Thyroid gland (tissue), 4 donors: ENCODE measurements at places on chromosomes 12 and 14. TPM values are rescaled to one million over a fixed set of nuclear protein-coding genes. Genes with fewer than 3 reads are reported as not detected.

Gene CMA1
- total RNA-seq = not detected

DNA sequence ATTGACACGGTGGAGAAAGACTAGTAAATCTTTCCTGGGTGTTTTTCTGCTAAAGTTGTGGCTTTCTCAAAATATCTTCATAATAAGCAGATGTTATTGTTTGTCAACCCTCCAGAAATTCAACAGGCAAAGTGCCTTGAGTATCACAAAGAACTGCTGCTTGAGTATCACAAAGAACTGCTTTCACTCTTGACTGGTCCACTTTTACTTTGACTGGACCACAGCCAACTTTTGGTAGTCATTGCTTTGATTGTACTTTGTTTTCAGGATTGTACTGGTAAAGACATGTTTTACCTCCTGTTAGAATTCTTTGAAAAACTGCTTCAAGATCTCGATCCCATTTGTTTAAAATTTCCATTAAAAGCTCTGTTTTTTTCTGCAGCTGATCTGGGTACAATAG is 62.6 kb downstream of the PDZRN4 start:
- H3K4me1 ChIP-seq = no peaks in the 10 kb centered on the region
- H3K4me3 ChIP-seq = no peak overlapping the region
- H3K27ac ChIP-seq = no peak overlapping the region
- H3K27me3 ChIP-seq = no peaks in the 10 kb centered on the region

DNA sequence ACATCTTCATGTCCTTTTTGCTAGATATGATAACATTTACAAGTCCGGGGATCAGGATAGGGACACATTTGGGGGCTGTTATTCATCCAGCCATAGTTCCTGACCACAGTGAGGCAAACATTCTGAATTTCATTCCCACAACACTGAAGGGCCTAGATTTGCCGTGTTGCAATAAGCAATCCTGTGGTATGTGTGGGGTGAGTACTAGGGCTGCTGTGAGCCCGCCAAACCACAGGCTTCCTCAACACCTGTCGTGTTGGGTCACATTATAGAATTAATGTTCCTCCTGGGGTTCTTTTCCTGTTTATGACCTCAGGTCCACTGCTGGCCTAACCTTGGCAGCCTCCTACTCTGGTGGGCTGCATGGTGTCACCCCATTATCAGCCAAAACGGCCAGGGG is 119.2 kb downstream of the TBC1D30 start:
- no peak overlapping the region for H3K4me3 ChIP-seq
- H3K36me3 ChIP-seq = no peaks in the 10 kb centered on the region
- DNase-seq = no peak
- no peaks in the 10 kb centered on the region for H3K27me3 ChIP-seq
- no peak overlapping the region for H3K27ac ChIP-seq
- no peaks in the 10 kb centered on the region for H3K4me1 ChIP-seq

Gene SLC38A2
- total RNA-seq = 210 TPM

DNA sequence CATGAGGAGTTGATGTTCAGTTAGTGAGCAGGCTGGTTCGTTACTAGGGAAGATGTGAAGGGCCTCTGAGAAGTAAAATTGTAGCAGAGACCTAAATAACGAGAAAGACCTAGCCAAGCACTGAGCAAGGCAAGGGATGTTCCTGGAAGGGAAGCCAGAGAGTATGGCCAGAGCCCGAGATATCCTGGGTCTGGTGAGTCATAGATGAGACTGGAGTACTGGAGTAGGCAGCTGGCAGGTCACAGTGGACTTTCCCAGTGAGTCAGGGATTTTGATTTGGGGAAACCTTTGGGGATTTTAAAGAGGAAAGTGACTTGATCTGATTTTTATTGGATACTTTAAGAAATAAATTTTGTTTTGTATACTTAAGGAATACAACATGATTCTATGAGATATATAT is 369.0 kb downstream of the DIO2 start:
- H3K27me3 ChIP-seq = no peaks in the 10 kb centered on the region
- DNase-seq = peak; percentile 3
- H3K4me3 ChIP-seq = no peak overlapping the region
- no peak overlapping the region for H3K27ac ChIP-seq
- no peaks in the 10 kb centered on the region for H3K4me1 ChIP-seq

DNA sequence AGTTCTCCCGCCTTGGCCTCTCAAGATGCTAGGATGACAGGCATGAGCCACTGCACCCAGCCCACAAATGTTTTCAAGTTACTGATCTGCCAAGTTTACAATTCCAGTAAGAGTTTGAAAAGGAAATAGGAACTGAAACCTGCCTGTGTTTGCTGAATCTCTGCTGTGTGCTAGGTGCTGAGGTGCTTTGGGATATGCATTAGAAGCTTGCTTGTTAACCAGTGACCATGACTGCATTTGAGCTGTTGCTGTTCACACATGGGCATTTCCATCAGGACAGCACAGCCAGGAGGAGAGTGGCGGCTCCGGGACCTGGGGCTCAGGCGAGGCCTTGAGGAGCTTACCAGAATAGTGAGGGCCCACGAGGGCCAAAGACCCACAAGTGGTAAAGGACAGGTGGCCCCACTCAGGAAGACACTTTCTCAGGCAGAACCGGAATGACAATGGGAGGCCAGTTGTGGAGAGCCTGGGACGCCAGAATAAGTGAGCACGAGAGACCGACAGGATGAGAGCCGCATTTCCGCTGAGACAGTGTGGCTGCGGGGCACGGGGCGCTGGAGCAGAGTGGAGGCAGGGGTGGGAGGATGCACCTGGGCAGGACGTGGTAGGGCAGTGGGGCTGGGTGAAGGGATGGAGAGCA is 54.5 kb upstream of the MMP17 start:
- peaks cover 38% of the 10 kb centered on the region for H3K36me3 ChIP-seq
- no peaks in the 10 kb centered on the region for H3K4me1 ChIP-seq
- no peak overlapping the region for H3K4me3 ChIP-seq
- no peak for DNase-seq
- H3K27me3 ChIP-seq = no peaks in the 10 kb centered on the region
- H3K27ac ChIP-seq = no peak overlapping the region

Gene SRRM4
- 0.27 TPM for total RNA-seq

- DNase-seq = no peak
- no peak overlapping the region for H3K4me3 ChIP-seq
- H3K4me1 ChIP-seq = peaks cover 14% of the 10 kb centered on the region
- no peaks in the 10 kb centered on the region for H3K27me3 ChIP-seq
- no peak overlapping the region for H3K27ac ChIP-seq
These were observed 6.5 kb upstream of the DUSP6 start for GRCh38 chr12:89358805-89359204.

DNA sequence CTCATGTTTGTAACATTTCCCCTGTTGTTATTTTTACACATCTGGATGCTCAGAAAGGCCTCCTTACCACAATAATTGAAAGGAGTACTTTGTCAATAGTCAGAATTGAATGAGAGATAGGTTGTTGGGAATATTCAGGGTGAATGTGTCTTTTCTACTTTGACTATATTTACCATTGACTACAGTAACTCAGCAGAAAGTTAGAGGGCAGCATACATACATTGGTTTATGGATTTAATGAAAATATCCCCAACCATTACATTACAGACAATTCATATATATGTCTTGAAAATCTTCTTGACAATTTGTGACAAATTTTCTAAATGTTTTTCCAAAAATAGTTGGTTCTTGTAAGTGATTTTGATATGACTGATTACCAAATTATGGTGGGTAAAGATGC is 97.7 kb downstream of the NTS start:
- H3K27ac ChIP-seq = no peak overlapping the region
- H3K4me3 ChIP-seq = no peak overlapping the region
- no peaks in the 10 kb centered on the region for H3K36me3 ChIP-seq

Gene CHST11
- total RNA-seq = 7.0 TPM

Gene OR5AU1
- total RNA-seq = not detected

DNA sequence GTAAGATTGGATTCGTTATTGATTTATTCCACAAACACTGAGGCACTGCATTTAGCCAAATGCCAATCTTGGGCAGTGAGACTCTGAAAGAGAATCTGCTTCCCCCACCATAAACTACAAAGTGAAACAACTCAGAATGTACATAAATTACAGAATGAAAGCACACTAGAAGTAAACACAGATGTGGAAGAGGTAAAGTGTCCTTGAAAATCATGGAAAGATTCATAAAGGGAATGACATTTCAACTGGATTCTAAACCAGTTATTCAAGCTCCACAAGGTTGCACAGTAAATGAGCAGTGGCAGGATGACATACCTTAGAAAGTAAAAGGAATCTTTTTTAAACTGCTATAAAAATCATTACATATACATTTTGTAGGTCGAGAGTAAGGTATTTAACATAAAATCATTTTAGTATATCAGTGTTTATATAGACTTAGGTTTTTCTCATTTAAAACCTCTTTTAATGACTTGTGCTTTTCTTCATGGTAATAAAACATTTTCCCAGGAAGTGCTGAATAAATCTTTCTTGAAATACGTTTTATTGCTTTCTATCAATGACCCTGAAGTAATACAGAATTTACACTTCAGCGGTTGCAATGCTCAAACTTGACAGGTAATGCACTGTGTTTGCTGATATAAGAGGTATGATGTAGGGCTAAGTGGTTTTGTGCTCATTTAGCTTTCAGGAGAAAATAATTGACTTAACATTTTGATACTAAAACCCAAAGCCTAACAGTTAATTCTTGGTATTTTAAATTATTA is 270.6 kb downstream of the NAV3 start:
- H3K27me3 ChIP-seq = no peaks in the 10 kb centered on the region
- H3K4me1 ChIP-seq = no peaks in the 10 kb centered on the region
- no peak for DNase-seq
- no peak overlapping the region for H3K4me3 ChIP-seq
- H3K27ac ChIP-seq = no peak overlapping the region

- H3K4me1 ChIP-seq = peaks cover 47% of the 10 kb centered on the region
- H3K27me3 ChIP-seq = no peaks in the 10 kb centered on the region
- H3K27ac ChIP-seq = no peak overlapping the region
- peak; percentile 80 for DNase-seq
These were observed 11.7 kb upstream of the RPS6KL1 start for GRCh38 chr14:74934476-74935359.

Gene FAIM2
- not detected for total RNA-seq

DNA sequence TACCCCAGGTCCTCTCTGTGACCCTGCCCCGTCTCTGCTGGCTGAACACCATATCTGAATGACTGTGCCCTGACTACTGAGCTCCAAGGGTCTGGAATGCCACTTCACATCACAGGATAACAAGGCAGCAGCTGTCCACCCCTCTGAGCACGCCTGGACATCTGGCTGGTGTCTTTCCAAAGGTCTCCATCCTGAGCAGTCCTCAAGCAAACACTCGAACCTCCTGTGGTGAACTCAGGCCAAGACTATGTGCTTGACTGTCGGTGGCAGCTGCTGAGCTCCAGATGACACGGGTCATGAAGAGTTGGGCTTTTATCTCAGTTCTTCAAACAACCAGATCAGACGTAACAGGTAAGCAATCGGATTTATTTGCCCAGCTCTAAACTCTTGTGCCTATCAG is 117.2 kb upstream of the BCL2L14 start:
- no peaks in the 10 kb centered on the region for H3K27me3 ChIP-seq
- DNase-seq = peak; percentile 23
- peaks cover 8% of the 10 kb centered on the region for H3K4me1 ChIP-seq
- H3K27ac ChIP-seq = no peak overlapping the region
- no peaks in the 10 kb centered on the region for H3K36me3 ChIP-seq
- no peak overlapping the region for H3K4me3 ChIP-seq

Gene RAD9B
- not detected for total RNA-seq

Gene PIANP
- 0.11 TPM for total RNA-seq

- H3K4me1 ChIP-seq = no peaks in the 10 kb centered on the region
- no peaks in the 10 kb centered on the region for H3K27me3 ChIP-seq
- H3K27ac ChIP-seq = no peak overlapping the region
These were observed 582.5 kb upstream of the MGAT4C start for GRCh38 chr12:86838711-86839110.

- DNase-seq = no peak
- H3K4me1 ChIP-seq = no peaks in the 10 kb centered on the region
- H3K36me3 ChIP-seq = no peaks in the 10 kb centered on the region
- H3K4me3 ChIP-seq = no peak overlapping the region
- H3K27ac ChIP-seq = no peak overlapping the region
- no peaks in the 10 kb centered on the region for H3K27me3 ChIP-seq
These were observed 358.6 kb downstream of the VRK1 start for GRCh38 chr14:97155814-97156213.

Gene LRFN5
- total RNA-seq = 5.3 TPM

DNA sequence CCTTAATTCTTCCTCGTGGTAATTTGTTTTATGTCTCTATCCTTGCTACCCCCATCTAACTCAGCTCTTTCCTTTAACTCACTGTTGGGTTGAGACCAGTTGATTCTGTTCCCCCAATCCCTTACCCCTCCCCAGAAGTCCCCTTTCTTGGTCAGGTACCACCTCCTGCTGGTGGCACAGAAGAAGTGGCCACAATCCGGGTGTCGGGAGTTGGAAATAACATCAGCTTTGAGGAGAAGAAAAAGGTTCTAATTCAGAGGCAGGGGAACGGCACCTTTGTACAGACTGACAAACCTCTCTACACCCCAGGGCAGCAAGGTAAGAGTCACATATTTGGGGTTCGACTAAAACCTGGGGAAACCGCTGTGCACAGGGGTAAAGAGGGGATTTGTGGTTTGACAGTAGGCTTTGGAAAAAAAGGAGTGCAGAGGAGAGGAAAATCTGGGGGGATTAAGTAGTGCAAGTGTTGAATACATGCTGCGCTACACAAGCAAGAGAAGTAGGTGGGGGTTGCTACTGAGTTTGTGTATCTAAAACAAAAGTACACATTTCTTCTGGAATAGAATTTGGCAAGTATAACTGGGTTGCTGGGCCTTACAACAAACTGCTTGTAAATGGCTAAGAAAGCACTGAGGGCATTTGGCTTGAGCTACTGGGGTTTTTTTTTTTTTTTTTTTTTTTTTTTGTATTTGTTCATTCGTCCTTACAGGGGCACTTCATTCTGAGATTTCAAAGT is 1.3 kb downstream of the A2ML1 start:
- H3K36me3 ChIP-seq = no peaks in the 10 kb centered on the region
- H3K27ac ChIP-seq = no peak overlapping the region
- peak; percentile 29 for DNase-seq
- H3K4me1 ChIP-seq = peaks cover 5% of the 10 kb centered on the region
- no peaks in the 10 kb centered on the region for H3K27me3 ChIP-seq

Gene LPAR5
- total RNA-seq = 0.78 TPM

DNA sequence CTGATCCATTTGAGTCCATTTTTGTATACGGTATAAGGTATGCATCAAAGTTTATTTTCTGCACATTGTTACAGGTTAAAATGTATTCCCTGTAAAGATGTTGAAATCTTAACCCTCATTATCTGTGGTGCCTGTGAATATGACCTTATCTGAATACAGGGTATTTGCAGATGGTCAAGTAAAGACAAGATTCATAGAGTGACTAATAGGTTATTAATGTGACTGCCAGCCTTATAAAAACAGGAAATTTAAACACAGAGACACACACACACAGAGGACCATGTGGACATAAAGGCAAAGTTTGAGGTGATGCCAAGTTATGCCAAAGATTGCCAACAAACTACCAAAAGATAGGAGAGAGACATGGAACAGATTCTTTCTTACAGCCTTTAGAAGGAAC is 347.2 kb upstream of the DCN start:
- no peaks in the 10 kb centered on the region for H3K27me3 ChIP-seq
- H3K27ac ChIP-seq = no peak overlapping the region
- no peak overlapping the region for H3K4me3 ChIP-seq
- H3K4me1 ChIP-seq = no peaks in the 10 kb centered on the region
